H7 (cell line): ENCODE measurements at places on chromosomes 11 and 22. TPM values are rescaled to one million over a fixed set of nuclear protein-coding genes. Genes with fewer than 3 reads are reported as not detected.

The ZBTB16 gene
- not detected in 2 replicates for total RNA-seq

The FREY1 gene
- total RNA-seq, result 0.35 and 2.3 TPM in 2 replicates

The PARVG gene
- 0.21 TPM in 1 of 2 replicates, not detected in the other for total RNA-seq

The RCOR2 gene
- total RNA-seq, result 63.5 and 66.8 TPM in 2 replicates

The LRRC32 gene
- total RNA-seq, result 0.63 and 0.94 TPM in 2 replicates

The TRIM51 gene
- not detected in 2 replicates for total RNA-seq

The SLC35C1 gene
- 3.9 and 5.8 TPM in 2 replicates for total RNA-seq

The POTEH gene
- total RNA-seq, result not detected in 2 replicates

The DERL3 gene
- 5.0 and 9.3 TPM in 2 replicates for total RNA-seq

The C22orf42 gene
- not detected in 2 replicates for total RNA-seq

The APOC3 gene
- not detected in 2 replicates for total RNA-seq

The COMT gene
- 1.4 and 1.7 TPM in 2 replicates for total RNA-seq

The TMX2 gene
- 75.3 and 93.9 TPM in 2 replicates for total RNA-seq

The DKK3 gene
- total RNA-seq, result 8.8 and 15.3 TPM in 2 replicates

The SLC1A2 gene
- total RNA-seq, result 0.81 and 1.0 TPM in 2 replicates

The CSRP3 gene
- total RNA-seq, result not detected in 2 replicates

The MOV10L1 gene
- total RNA-seq, result not detected in 2 replicates

The PGA3 gene
- total RNA-seq, result not detected in 2 replicates

The CD3E gene
- total RNA-seq, result not detected in 2 replicates

The BLID gene
- not detected in 2 replicates for total RNA-seq

The FAM111B gene
- 10.8 and 13.5 TPM in 2 replicates for total RNA-seq

The NEFH gene
- total RNA-seq, result 1.0 and 2.0 TPM in 2 replicates

The SEZ6L gene
- 0.83 and 1.1 TPM in 2 replicates for total RNA-seq

The DSCAML1 gene
- total RNA-seq, result 0.33 and 0.59 TPM in 2 replicates

The NPAS4 gene
- 0.04 TPM in 1 of 2 replicates, not detected in the other for total RNA-seq

The TRIM21 gene
- 14.2 and 15.0 TPM in 2 replicates for total RNA-seq

The COA4 gene
- 138 and 161 TPM in 2 replicates for total RNA-seq

The ZNF70 gene
- total RNA-seq, result 1.7 and 2.3 TPM in 2 replicates

The UBQLNL gene
- not detected in 2 replicates for total RNA-seq

The ZP1 gene
- total RNA-seq, result not detected in 2 replicates

The TSPAN18 gene
- 25.7 and 27.7 TPM in 2 replicates for total RNA-seq

The BTBD18 gene
- total RNA-seq, result not detected in 2 replicates

The KLHDC7B gene
- not detected in 2 replicates for total RNA-seq

The TNNI2 gene
- not detected in 2 replicates for total RNA-seq

The PACSIN3 gene
- 67.6 and 76.2 TPM in 2 replicates for total RNA-seq

The PTS gene
- 13.3 and 17.2 TPM in 2 replicates for total RNA-seq

The PPP6R2 gene
- 47.0 and 48.7 TPM in 2 replicates for total RNA-seq

The P2RY2 gene
- total RNA-seq, result 0.11 and 0.35 TPM in 2 replicates

The TRPC6 gene
- 1.4 and 2.1 TPM in 2 replicates for total RNA-seq

The MAJIN gene
- 0.97 and 1.1 TPM in 2 replicates for total RNA-seq

The HIC2 gene
- 36.2 and 40.5 TPM in 2 replicates for total RNA-seq

The CATSPERZ gene
- total RNA-seq, result 0.38 and 1.00 TPM in 2 replicates

The ST14 gene
- 4.5 and 4.7 TPM in 2 replicates for total RNA-seq

The CD151 gene
- 175 and 190 TPM in 2 replicates for total RNA-seq

The CASP12 gene
- not detected in 2 replicates for total RNA-seq

The KRTAP5-10 gene
- total RNA-seq, result 0.14 TPM in 1 of 2 replicates, not detected in the other

The ZNF280A gene
- 0.15 and 0.31 TPM in 2 replicates for total RNA-seq
